ENCODE measurements at places on chromosomes 1 and 21.
A peak's percentile ranks its signal among the peaks of the same experiment; 100 is the strongest.

- DNase-seq: no peak
Measured at GRCh38 chr1:103517380-103518047, 8.0 kb upstream of the RNPC3 start.

- no peak for DNase-seq
Measured at GRCh38 chr1:173798078-173798477, 26.4 kb upstream of the DARS2 start.

DNA sequence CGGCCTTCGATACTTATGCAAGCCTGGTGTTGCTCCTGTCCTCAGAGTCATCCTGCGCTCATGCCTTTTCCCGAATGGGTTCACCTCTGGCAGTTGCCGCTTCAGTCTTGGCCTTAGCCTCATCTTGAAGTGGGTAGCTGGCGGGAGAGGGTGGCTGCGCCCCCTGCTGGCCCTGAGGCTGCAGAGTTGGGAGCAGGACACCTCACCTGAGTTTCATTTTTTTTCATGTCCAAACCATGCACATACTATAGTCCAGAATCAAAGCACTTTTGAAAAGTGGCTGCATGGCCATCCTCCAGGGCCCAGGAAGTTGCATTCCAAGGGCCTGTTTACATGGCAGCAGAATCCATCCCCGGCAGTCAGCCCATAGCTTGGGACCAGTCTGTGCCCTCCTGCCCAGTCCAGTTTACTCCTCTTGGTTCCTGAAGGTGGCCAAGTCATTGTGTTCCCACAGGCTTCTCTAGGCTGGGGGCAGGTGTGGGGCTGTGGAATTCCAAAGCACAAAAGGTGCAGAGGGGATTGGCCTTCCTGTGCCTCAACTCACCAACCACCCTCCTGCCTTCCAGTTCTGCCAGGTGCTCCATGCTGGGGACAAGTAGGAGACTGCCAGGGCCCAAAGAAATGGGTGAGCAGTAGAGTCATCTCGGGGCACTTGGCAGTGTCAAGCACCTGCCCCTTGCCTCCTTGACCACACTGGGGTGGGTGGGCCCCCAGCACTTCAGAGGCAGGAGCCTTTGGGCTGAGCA, 44.0 kb downstream of the YARS1 start:
- DNase-seq: peak; percentile 18

DNA sequence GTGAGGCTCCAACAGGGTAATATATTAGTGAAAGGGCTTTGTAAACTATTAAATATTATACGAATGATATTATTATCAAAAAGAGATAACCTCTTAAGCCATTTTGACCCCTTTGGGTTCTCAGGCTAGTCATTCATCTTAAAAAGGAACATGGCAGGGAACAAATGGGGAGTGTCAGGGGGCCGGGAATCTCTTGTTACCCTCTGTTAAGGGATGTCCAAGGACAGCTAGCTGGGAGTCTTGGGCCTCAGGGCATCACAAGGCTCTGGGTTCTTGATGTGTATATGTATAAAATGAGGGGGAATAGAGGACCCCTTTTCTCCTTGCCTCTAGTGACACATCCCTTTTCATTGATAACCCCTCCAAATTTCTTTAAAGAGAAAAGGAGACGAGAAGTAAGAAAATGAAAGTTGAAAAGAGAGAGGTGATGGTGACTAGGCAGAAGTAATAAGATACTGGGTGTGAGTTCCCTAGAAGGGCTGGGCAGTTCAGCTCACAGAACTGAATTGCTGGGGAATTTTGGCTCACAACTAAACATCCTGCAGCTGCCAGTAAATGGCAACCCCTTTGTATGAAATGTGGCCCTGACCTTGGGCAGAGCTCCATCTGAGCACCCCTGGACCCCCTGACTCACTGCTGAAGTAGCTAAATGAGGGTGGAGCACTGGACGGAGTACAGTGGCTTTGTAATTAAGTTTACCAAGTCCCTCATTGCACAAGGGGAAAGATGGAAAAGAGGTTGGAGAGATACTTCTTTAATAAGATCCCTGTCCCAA, 20.0 kb upstream of the ZNF326 start:
- DNase-seq: peak; percentile 70

DNA sequence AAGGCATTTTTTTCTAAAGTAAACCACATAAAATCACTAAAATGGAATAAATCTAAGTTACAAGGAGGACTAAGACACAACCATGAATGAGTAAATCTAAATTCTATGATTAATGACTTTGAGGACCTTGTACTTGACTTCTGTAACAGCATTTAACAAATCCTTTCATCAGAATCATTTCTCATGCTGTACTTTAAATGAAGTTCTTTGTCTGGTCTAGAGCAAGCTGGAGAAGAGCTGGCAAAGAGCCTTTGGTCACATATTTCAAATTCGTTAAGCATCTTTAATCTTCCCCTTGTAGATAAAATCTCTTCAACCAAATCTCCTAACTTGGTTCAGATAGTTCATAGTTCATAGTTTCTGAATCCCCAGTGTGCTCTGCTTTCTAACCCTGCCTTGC, 405.4 kb downstream of the PTPRC start:
- no peak for DNase-seq

DNA sequence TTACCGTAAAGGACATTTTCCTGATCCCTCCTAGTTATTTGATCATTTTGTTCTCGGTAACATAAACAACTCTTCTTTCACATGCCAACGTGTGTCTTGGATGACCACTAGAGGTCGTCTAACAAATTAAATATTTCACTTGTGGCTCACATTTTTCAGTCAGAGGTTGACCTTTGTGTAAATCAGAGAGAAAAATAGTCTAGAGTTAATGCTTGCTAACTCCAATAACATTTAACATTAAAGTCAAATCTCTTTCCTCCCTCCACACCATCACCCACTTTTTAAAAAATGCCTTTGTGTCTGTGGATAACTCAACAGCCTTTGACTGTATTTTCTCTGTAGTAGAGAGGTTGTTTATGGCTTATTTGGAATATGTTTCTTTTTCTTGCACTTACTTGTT, 220.5 kb upstream of the B3GALT2 start:
- DNase-seq: peak; percentile 37

DNA sequence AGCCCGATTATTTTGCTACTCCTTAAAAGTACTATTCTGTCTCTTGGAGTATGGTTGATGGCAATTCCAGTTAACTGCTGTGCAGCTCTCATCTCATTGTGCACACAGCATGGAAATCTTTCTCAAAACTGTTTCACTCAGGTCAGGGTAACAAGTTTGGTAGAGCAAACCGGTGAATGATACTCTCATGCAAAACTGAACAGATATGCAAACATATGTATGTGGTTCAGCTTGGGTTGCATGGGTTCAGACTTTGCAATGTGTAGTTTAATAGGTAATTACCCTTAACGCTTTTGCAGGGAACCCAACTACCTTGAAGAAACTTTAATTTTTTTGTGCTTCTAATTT, 2.2 kb downstream of the GADD45A start:
- DNase-seq: no peak

DNA sequence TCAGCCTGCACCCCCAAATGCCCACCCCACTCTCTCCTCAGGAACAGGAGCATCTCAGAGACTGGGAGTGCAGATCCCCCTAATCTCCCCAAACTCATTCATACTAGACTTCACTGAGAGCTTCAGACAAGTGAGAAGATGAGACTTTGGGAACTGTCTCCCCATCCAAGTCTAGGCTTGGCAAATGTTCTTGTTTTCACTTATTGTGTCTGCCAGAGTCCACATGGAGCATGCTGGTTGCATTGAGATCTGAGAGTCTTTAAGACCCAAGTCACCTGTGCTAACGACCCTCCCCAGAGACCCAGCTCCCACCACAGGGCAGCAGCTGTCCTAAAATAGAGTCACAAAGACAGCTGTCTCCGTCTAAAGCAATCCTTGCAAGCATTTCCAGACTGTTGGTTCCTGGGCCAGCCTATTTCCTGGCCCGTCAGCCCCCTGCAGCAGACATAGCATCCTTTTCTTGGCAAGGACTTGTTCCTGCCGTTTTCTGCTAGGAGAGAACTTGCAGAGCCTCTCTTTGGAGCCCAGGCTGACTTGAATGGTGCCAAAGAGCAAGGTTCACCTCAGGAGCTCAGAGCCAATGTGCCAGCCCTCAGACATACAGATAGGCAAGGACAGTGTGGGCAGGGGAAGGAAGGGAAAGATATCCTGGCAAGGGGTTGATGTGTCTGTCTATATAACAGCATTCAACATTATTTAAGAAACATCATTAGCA, 1.9 kb upstream of the CNTN2 start:
- DNase-seq: no peak

GRCh38 chr21:35730325-35730724, 330.0 kb downstream of the SETD4 start:
- no peak for DNase-seq

DNA sequence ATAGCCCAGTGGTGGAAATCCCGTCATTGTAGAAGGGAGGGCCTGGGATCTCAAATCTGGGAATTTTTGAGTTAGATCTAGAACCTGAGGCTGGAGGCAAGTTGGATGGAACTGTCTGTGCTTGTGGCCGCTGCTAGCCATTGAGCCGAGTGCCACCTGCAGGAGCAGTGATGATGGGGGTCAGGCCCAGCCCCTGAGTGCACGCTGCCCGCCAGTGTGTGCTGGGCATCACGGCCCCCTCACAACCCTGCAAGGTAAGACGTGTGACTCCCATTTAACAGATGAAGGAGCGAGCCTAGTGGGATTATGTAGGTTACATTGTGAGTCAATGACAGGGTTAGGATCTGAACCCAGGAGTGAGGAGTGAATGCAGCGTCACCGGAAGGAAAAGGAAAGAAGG, 407.2 kb downstream of the CAMTA1 start:
- DNase-seq: no peak

DNA sequence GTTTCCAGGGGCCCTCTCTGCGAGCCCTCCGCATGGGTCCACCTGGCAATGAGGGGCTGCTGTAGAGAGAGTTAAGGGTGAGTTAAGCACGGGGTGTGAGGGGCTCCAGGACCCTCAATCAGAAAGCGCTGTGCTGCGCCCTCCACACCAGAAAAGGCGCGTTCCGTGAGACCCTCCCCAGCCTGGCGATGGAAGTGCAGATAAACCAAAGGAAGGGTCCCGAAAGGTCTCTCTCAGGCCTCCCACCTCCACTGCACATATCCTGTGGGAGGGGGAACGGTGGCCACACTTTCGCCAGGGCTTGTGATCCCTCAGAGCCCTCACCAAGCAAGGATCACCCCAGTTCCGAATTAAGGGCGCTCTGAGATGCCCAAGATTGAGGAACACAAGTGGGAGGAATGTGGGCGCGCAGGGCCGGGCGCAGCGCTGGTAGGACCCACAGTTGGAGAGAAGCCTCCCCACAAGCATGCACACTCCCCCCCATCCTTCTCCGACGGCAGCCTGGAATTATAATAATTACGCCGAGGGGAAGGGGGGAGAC, 1.1 kb downstream of the WNT3A start:
- DNase-seq: no peak

DNA sequence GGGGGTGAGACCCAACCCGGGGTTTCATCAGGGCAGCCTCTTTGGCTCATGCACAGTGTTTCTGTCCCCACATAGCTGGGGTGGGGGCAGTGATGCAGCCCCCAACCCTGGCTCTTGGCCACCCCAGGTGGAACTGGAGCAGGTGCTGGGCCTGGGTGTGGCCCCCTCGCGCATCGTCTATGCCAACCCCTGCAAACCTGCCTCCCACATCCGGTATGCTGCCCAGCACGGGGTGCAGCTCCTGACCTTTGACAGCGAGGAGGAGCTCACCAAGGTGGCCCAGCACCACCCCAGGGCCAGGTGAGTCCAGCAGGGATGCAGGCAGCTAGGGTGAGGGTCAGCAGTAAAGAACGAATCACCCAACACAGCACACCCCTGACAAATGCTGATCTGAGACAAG, 72.3 kb upstream of the TINAGL1 start:
- DNase-seq: no peak
